ENCODE measurements at places on chromosomes 2 and 18. TPM values are rescaled to one million over a fixed set of nuclear protein-coding genes. Genes with fewer than 3 reads are reported as not detected.

MZT2A gene
- total RNA-seq, result 401 TPM

RIF1 gene
- 12.7 TPM for total RNA-seq

OTOF gene
- total RNA-seq, result 0.08 TPM

SULT1C2 gene
- 0.87 TPM for total RNA-seq

ASXL2 gene
- 21.7 TPM for total RNA-seq

FANCL gene
- total RNA-seq, result 10.4 TPM

WDFY1 gene
- 13.4 TPM for total RNA-seq

FAM168B gene
- 85.6 TPM for total RNA-seq

DCDC2C gene
- total RNA-seq, result not detected

TRMT61B gene
- 24.6 TPM for total RNA-seq

ARHGEF4 gene
- 4.1 TPM for total RNA-seq

TAF4B gene
- total RNA-seq, result 1.2 TPM

ADD2 gene
- total RNA-seq, result 2.3 TPM

SIGLEC15 gene
- not detected for total RNA-seq

DNA sequence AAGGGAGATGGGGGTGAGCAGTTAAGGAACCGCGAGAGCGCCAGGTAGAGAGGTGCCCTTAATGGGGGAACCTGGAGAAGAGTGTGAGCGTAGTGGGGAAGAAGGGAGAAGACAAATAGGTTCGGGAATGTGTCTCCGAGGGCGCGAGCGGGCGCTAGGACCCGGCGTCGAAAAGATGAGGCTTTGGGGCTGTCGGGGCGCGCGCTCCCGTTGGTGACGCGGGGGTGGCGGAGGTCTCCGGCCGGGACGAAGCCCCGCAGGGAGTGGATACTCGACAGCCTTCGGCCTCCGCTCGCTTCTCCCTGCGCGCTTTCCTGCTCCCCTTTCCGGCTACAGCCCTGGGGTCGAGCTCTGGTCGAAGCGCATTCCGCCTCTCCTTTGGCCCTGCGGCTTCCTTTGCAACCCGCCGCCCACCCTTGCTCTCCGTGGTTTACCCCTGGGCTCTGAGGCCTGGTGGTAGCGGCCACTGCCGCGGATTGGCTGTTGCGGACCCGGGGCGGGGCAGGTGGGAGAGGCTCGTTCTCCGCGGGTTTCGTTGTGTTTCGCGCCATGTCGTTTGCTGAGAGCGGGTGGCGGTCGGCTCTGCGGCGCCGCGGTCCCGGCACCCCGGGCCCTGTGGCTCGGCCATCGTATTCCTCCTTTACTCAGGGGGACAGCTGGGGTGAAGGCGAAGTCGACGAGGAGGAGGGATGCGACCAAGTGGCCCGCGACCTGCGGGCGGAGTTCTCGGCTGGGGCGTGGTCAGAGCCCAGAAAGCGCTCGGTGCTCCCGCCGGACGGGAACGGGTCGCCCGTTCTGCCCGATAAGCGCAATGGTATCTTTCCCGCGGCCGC is at the start of gene ARL6IP6:
Gene ARL6IP6, plus strand, starts transcription at position 545 of the 833 bp plus-strand sequence. Its CDS starts 5 bp downstream, at position 550.
- peak; percentile 98 for DNase-seq

- no peak for DNase-seq
Observed at GRCh38 chr2:219124381-219125110, 36.1 kb downstream of the NHEJ1 start.

DNA sequence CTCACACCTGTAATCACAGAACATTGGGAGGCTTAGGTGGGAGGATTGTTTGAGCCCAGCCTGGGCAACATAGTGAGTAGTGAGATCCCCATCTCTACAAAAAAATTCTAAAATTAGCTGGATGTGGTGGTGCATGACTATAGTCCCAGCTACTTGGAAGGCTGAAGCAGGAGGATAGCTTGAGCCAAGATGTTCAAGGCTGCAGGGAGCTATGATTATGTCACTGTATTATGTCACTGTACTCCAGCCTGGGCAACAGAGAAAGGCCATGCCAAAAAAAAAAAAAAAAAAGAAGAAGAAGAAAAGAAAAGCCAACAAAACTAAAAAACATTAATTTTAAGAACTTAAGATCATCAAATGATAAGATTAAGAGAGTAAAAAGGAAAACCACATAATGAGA is 17.4 kb upstream of the NCOA1 start:
- DNase-seq, result no peak

- DNase-seq, result no peak
Observed at GRCh38 chr2:98388601-98389250, 42.5 kb downstream of the CNGA3 start.

GRCh38 chr2:234816491-234816890 is 135.3 kb upstream of the SH3BP4 start:
- no peak for DNase-seq

GRCh38 chr2:164430166-164430783 is 191.0 kb downstream of the GRB14 start:
- no peak for DNase-seq

DNA sequence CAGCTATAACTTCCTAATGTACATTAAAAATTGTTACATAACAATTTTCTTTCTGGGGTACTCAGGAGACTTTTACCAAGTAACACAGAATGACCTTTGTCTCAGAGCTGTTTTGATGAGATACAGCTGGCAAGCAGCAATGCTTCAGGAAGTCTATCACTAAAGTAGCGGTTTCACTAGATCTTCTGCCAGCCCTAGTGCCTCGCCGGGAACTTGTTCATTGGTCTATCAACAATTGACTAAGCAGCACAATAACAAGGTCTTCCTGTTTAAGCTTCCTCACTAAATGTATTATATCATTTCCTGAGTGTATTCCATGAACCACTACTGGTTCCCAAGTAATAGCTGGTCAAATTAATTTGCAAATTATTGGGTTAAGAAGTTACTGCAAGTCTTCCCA is 69.2 kb downstream of the TRIP12 start:
- DNase-seq, result no peak

DNA sequence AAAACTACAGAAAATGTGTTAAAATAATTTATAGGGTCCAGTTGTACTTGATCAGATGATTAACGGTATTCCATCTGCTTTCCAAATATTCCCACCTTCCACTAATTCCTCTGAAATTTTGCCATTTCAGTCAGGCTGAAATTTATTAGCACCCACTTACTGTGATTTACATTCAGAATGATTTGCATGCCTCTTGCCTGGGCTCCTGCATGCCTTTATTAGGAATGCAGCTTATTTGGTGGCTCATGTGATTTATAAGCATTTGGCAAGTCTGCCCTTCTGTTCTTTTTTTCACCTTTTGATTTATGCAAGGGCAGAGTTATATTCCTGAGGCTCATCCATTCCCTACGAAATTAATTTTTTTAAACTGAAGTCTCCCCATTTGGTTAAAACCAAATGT is 1594.5 kb upstream of the PIK3C3 start:
- DNase-seq, result no peak

- DNase-seq, result no peak
Observed at GRCh38 chr2:219254590-219255201, 978 bp upstream of the TUBA4A start.

DNA sequence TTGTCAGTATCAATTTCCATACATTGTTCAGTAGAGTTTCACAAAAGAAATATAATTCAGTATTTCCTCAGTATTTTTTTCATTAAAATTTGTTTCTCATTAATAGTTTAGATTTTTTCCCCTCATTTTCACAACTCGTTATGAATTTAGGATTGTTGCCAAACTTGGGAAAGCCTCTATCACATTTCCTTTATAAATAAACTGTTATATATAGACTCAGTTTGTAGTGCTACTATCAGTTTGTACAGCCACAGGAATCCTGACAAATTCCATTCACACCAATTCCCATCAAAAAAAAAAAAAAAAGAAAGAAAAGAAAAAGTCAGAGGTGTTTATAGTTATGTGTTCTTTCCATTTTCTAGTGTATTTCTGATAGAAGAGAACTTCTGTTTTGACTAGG is 123.3 kb upstream of the DCC start:
- no peak for DNase-seq

DNA sequence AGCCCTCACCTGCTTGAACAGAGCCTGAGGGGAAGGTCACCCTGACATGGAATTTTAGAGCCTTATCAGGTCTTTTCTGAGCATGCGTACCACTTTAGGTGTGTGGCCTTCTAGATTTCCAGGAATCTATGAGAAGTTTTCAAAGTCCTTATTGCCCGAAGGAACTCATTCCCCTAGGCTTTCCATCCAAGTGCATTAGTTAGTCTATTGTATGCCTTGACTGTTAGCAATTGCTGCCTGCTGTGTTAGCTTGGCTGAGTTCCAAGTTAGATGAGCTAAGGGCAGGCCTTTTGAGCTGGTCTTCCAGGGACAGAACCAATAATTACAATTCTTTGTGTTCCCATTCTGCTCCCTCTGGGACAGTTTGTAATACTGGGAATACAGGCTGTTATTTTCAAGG is 30.8 kb upstream of the PUM2 start:
- DNase-seq, result no peak

- no peak for DNase-seq
Observed at GRCh38 chr2:32715981-32716380, 88.1 kb downstream of the TTC27 start.

GRCh38 chr18:56224669-56225561 is 413.5 kb downstream of the TXNL1 start:
- DNase-seq, result no peak

DNA sequence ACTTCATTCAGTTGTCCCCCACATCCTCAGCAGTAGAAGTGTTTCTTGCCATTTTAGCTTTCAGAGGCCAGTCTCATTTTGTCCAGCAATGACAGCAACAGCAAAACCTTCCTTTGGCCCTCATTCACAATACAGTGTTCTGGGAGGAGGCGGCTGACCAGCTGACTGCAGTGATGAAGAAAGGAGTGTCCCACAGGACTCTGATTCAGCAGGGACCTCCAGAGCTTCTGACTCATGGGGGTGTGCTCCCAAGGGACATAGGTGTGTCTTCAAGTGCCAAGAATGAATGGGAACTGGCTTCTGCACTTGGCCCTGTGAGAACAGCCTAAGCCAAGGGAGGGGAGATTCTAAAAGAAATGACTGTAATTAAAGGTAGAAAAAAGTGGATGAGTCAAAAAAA is 147.0 kb upstream of the PELI1 start:
- no peak for DNase-seq

DNA sequence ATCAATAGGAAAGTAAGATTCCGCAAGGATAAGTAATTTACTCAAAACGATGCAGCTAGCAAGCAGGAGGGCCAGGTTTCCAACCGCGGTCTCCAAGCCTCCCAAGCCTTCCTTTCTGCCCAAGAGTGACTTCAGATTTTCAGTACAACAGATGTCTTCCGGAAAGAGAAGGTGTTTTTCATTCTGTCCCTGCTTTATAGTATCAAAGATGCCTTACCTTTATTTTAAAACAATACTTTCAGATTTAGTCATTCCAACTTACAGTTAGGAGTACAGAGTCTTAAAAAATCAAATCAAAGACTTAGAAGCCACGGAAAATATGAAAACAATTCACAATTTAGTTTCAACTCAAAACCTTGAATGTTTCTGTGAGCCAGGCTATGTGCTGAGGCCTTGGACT is 43.6 kb downstream of the CYB5A start:
- DNase-seq, result no peak

GRCh38 chr2:153543635-153544071 is 65.1 kb upstream of the RPRM start:
- DNase-seq, result no peak

- DNase-seq, result peak; percentile 79
Observed at GRCh38 chr2:85584354-85584856, at the start of gene VAMP5. TSS of gene VAMP5 (plus strand) at chr2:85584431. CDS start at chr2:85584491, 60 bp downstream.

Data from Right ventricle myocardium inferior (tissue), 1 donor.